T-helper 17 cell (primary cell): ENCODE measurements at places on chromosomes 13 and 19. TPM values are rescaled to one million over a fixed set of nuclear protein-coding genes. Genes with fewer than 3 reads are reported as not detected.

GRCh38 chr19:17128403-17128802 lies 52.8 kb downstream of the MYO9B start:
- no peak for DNase-seq

GRCh38 chr13:47142105-47142504 lies 245.3 kb upstream of the HTR2A start:
- no peak for DNase-seq

GRCh38 chr13:40160618-40161350 lies 505.3 kb downstream of the COG6 start:
- no peak for DNase-seq

- no peak for DNase-seq
These were observed 21.7 kb downstream of the TUBA3C start for GRCh38 chr13:19159761-19160420.

GRCh38 chr19:33427801-33428626 lies 54.5 kb downstream of the CEBPG start:
- DNase-seq, result no peak

DNA sequence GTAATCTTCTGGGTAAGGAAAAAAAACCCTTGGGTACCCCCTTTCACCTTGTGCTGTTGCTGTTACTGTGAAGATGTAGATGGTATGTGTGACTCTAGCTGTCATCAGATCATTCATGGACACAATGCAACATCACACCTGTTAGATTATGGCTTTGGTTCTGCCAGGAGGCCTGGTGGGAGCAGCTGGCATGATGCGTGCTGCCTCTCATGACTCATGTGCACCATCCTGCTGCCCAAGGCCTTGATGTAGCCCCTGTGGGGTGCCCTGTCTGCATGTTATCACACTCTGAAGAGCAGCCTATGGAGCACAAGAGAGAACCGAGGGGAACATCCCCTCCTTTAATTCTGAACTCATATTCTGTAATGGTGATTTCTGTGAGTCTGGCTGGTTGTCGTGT lies 57.7 kb upstream of the TEX29 start:
- no peak for DNase-seq

GRCh38 chr13:113431171-113431570 lies 22.1 kb downstream of the ADPRHL1 start:
- DNase-seq, result no peak

DNA sequence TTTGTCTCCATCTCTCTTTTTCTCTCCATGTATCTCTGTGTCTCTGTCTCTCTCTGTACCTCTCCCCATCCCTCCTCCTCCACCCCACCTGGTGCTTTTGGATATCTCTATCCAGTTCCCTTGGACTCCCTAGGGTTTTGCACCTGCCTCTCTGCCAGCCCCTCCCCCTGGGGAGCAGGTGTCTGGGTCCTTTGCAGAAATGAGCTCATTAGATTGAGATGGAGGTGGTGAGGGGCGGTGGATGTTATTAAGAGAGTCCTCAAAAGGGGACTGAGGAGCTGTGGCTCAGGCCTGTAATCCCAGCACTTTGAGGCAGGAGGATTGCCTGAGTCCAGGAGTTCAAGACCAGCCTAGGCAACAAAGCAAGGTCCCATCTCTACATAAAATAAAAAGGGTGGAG lies 2.1 kb downstream of the KCNN4 start:
- no peak for DNase-seq

The RNF17 gene
- total RNA-seq, result 0.50 TPM

The HSH2D gene
- 31.8 TPM for total RNA-seq

The SHD gene
- total RNA-seq, result not detected

The CPB2 gene
- total RNA-seq, result not detected

The CIRBP gene
- 474 TPM for total RNA-seq

The CAMSAP3 gene
- total RNA-seq, result 0.12 TPM

The NKPD1 gene
- 0.57 TPM for total RNA-seq

The ZNF493 gene
- 25.6 TPM for total RNA-seq

The ADGRE1 gene
- total RNA-seq, result 3.6 TPM

The HCN2 gene
- total RNA-seq, result 1.1 TPM
